ENCODE measurements at places on chromosomes 3 and 15.

- no peak for DNase-seq
Observed at GRCh38 chr3:28856796-28857195, 424.1 kb upstream of the RBMS3 start.

DNA sequence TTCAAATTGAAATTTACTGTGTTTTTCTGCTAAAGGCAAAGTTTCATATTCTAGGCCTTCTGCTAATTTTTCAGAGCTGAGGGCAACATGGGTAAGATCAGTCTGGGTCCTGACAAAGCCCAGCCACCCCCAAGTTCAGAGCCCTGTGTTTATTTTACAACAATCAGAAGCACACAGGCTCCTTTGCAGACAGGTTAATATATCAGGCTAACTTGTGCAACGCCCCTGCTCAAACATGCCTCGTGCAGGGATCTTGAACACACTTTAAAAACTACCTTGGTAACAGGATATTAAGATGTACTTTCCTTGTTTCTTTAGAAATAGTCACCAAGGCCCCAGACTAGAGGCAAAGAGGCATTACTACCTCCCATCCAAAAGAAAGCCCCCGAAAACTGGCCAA lies 64.0 kb downstream of the POLR2M start:
- DNase-seq = no peak

- no peak for DNase-seq
Observed at GRCh38 chr3:72663429-72663828, 184.8 kb downstream of the SHQ1 start.

GRCh38 chr15:78130466-78131294 lies 565 bp downstream of the CIB2 start:
- DNase-seq = no peak

DNA sequence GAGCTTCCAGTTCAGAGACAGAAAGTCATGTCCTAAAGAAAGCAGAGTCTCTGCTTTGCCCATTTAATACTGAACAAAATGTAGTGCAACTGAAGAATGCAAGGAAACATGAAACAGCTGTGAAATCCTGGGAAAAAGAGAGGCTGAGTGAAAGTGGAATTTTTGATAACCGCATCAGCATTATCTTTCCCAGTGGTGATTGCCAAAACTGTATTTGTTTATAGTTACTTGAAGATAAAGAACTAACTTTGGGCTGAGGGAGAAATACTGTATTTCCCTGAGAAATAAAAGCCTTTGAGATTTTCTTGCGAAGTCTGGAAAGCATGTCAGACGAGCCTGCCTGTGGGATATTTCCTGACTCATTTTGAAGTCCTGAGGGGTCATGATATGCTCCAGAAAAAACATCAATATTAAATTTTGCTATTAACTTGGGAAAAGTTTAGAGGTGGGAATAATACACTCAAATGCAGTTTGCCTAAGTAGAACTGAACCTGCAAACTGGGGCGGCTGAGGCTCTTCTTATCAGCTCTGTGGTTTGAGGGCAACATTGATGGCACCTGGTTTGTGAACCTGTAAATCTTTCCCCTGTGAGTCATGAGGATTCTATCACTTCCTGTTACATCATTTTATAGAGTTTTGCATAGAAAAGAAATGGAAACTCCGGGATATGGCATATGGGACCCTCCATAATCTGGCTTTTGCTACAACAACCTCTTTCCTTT lies 855.3 kb downstream of the MCTP2 start:
- DNase-seq = no peak

- DNase-seq = no peak
Observed at GRCh38 chr3:182596676-182597410, 196.5 kb upstream of the ATP11B start.

GRCh38 chr3:197007953-197008352 lies 21.7 kb downstream of the MELTF start:
- no peak for DNase-seq

DNA sequence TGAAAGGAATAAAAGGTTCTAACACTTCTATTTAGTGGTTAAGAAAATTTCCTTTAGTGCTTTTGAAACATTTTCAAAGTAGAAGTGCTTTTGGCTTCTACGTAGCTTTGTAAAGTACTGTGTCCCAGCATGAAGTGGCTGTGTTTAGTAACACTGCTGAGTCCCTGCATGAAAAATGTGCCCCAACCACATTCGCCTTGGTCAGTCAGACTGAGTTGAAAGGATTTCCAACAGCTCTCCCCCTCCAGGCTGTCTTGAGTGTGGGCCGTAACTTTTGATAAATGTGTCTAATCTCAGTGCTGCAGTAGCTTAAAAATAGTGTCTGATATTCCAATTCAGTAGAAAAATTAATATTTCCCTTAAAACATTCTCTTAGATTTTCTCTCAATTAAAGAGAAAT lies 115.0 kb downstream of the NR1D2 start:
- DNase-seq = no peak

DNA sequence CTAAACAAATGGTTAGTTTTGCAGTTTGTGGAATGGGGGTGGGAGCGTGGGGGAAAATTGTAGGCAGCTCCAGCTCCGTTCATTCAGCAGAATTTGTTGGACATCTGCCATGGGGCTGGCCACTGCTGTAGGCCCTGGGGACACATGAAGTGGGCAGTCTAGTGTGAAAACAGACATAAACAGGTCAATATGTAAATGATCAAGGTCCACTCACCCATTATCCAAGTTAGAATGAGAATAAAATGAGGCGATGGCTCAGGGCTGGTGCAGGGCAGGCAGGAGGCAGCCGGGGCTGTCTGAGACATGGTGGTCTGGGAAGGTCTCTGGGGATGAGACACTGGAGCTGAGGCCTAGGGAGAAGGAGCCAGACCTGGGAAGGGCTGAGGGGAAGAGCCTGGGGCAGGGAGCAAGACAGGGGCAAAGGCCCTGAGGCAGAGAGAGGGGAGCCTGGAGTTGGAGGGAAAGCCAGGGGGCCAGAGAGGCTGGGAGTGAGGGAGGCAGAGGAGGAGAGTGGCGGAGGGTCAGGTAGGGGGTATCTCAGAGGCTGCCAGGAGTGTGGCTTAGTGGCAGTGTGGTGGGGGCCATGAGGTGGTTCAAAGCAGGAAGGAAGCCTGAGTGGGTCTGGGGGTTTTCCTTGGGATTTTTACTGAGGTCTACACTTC lies 6.2 kb upstream of the SLC6A6 start:
- DNase-seq = no peak

- DNase-seq = no peak
Observed at GRCh38 chr3:16885593-16886302, 993 bp downstream of the PLCL2 start.

DNA sequence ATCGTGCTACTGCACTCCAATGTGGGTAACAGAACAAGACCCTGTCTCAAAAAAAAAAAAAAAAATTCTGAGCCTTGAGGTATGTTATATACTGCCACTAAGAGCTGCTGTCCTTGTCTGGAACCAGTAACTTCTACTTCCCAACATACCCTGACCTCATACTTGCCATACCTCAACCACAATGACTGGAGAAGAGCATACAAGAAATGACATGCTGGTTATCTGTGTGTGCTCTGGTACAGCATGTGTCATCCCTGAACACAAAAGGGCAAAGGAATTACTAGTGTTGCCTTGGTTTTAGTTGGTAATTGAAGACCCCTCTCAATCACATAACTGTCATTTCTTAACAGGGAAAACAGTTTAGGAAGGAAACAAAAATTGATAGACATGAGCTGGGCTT lies 54.5 kb downstream of the MRPS25 start:
- no peak for DNase-seq

DNA sequence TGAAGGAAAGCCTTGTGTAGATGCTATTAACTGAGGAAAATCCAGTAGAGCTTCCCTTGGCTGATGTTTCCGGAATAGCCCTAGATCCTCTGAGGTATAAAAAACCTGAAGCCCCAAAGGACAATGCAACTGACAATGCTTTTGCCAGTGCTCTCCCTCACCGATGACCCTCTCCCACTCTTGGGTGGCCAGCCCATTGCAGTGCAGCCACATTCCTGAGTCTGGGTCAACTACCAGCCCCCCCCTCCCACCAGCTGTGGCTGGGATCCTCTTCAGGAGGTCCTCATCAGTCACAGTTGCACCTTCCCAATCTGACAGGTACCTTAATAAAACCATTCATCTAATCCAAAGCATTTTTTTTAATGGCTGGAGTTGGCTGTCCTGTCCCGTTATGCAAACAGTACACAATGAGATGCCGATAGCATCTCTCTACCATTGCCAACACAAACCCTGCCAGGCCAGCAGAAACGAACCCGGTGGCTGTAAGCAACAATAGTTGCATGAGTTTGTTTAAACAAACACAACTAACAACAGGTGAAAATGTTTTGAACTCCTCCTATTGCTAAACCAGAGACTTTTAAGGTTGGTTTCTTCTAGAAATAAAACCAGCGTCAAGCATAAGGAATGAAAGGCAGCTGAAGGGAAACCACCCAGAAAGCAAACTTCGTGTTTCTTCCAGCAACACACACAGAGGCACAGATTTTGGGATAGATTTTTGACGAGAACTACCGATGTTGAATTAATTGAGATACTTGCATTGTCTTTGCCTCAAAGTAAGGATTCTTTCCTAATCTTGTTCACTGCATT lies 128.3 kb upstream of the ARHGEF3 start:
- no peak for DNase-seq

DNA sequence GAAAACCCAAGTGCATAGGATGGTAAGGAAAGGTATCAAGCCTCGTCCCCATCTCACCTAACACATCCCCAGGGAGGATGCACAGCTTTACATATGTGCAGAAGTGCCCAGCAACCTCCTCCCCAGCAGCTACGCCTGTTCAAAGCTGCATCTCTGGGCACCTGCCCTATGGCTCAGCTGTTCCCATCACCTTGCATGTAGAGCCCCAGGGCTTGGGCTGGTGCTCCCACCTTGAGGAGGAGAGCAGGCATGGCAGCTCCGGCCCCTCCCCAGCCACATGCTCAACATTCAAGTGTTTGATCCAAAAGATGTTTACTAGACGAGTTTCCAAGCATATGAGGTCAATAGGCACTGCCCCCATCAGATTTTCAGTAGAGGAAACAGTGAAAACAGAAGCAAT lies 173.5 kb downstream of the ATP10A start:
- DNase-seq = no peak

- no peak for DNase-seq
Observed at GRCh38 chr3:133910422-133910821, 14.7 kb upstream of the RAB6B start.

- no peak for DNase-seq
Observed at GRCh38 chr3:114857299-114857701, 289.8 kb downstream of the ZBTB20 start.

DNA sequence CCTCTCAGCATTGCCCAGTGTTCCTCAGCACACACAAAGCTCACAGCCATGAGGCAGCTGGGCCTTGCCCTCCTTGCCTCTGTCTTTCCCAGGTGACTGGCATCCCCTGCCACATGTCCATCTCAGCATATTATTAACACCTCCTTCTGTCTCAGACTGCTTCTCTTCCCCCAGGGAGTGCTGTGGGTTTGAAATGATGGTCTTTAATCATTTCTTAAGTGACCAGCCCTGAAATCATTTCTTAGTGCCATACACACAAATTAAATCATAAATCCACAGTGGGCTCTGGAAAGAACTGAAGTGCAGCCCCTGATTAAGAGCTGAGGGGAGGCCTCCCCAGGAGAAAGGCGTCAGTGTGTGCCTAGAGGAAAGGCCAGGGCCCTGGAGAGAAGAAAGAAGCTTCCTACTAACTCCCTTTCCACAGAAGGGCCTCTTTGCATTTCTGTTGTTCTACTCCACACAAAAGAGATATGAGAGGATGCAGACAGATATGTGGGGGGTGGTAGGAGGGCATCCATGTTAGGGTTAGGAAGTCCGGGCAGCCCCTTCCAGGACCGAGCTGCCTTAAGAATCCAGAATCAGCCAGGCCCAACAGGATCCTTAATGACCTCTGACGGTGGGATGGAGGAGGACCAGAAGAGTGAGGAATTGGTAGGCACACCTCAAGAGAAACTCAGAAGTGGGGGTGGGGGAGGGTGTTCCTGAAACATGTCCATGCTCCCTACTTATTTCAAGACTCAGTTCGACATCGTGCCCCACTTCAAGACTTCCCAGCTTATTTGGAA lies 290.8 kb downstream of the EPHB1 start:
- peak; percentile 69 for DNase-seq

DNA sequence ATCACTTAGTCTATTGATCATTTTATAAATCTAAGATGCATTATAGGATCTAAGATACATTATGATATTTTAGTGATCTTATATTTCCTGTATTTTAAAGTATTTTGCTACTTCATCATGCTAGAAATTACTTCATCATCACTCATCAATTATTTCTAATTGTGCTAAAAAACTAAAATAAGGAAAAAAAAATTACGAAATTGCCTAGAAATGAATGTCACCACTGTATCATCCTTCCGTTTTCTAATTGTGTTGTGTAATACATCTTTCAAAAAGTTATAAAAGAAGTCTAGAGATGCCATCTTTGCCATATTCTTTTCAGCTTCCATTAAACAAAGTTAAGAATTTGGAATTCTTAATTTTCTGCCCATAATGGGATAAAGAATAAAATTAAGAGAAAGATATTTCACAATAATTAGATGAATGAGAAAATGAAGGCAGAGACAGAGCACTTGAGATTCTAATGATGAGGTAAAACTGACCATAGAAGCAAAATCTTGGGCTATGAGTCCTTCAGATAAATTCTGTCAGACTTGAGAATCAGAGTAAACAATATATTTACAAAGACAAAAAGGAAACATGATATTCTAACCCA lies 48.8 kb downstream of the ALDH1A2 start:
- DNase-seq = no peak

DNA sequence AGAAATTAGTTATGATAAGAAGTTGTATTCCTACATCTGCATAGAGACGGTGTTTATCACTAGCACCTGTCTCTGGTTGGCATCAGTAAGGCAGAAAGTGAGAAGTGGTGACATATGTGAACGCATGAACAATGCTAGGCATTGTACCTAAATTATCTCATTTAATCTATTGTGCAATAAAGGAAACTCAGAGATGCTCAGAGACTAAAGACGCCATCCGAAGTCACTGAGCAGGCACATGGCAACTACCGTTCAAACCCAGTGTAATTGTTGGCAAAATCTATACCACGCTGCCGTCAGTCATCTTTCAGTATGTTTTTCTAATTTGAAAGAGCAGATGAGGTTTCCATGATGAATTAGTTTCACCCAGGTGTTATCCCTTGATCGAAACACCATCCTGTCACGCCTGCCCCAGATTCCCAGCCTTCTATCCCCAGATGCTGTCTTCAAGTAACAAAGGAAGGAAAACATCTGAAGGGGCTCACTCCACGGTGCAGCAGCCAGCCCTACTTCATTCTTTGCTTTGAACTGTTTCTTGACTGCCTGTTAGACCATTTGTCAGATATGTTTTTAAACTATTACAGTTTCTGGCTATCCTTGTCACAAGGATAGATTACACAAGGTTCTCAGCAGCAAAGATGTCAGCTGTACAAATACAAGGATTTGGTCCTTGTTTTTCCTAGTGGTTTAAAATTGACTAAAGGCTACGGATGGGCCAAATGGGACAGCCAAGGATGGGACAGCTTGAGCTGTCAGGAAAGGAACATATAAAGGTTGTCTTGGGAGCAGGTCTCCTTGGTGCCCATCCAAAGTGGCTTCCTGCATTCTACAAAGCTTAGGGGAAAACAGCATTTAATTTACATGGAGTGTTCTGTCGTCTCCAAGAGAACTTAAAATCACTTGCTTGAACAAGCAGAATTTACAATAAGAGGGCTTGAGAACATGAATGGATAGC lies 99.1 kb downstream of the TMEM108 start:
- no peak for DNase-seq

GRCh38 chr15:86916671-86917360 lies 837.1 kb downstream of the AGBL1 start:
- no peak for DNase-seq

- DNase-seq = no peak
Observed at GRCh38 chr3:114439284-114439683, 145.5 kb downstream of the TIGIT start.
